ENCODE measurements at places on chromosomes 2 and 18.
A peak's percentile ranks its signal among the peaks of the same experiment; 100 is the strongest.

DNA sequence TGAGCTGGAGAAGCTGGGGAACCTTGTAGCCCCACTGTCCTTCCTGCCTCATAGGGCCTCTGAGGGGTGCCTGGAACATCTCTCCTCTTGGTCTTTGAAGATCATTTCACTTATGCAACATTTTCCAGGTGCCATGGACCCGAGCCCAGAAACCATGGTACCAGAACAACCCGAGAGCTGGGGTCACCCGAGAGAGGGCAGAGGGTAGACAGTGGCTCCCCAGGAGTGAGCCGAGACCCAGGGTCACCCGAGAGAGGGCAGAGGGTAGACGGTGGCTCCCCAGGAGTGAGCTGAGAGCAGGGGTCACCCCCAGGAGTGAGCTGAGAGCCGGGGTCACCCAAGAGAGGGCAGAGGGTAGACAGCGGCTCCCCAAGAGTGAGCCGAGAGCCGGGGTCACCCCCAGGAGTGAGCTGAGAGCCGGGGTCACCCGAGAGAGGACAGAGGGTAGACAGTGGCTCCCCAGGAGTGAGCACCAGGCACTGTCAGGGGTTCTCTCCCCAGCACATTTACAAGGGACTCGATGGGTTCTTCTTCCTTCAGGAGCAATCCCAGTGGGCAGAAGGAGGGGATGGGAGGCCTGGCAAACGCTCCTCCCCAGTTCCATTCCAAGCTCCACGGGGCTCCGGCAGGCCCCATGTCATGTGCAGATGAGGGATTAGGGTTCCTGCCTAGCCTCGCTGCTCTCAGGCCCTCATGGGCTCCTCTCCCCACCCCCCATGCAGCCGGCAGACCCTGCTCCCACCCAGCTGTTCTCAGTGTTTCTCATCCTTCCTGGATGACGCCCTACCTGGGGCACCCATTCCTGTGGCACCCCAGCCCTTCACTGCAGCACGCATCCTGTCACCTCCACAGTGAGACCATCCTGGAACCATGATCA lies 163.5 kb downstream of the RTP5 start:
- no peak for DNase-seq

GRCh38 chr18:50654658-50655550 lies 95.0 kb downstream of the MAPK4 start:
- no peak for DNase-seq

DNA sequence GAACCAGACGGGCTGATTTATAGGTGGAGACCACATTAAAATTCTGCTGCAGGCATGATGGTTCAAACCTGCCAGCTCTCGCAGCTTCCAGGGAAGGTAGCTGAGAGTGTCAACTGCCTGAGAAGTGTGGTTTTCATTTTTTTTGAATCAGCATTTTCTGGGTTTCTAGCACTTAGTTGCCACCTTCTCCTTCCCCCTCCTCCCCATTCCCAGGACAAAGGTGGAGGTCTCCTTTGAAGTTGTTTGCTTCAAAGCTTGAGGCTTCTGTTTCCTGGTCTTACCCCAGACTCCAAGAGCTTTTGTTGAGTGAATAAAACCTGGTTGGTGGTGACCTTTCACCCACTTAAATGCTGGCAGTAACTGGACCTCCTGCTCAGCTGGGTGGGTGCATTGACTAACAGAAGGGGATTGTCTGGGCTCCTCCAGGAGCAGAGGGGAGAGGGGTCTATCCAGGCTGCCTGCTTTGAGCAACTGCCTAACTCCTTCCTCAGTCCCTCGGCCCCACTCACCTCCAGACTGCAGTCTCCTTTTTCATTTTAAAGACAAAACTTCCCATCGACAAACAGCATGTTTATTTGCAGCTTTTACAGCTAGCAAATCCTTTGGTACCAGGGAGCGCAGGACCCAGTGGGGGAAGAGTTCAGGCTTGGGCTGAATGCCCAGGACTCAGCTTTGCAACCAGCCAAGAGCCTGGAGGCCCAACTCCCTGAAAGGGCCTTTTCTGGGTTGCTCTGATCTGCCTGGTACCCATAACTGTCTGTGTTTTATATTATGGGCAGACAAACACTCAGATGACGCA lies 3.5 kb downstream of the RHOB start:
- DNase-seq, result no peak

DNA sequence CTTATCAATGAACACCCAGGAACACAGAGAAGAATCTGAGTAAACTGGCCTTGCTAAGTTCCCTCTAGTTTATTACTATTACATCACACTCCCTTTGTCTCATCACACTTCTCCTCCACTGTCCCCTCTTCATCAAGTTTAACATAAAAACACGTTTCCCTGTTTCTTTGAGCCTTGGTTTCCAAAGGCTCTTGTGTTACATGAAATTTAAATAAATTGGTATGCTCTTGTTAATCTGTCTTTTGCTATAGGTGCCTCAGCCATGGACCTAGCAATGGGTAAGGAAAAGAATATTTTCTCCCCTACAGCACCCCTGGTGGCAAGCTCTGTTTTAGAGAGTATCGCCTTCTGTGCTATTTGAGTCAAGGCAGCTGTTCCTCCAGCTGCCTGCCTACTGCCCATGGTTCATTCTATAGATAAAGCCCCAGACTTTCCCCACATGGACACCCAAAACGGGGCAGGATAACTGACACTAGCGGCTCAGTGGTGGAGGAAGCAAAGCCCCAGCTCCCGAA lies 31.8 kb downstream of the TGIF1 start:
- peak; percentile 34 for DNase-seq

DNA sequence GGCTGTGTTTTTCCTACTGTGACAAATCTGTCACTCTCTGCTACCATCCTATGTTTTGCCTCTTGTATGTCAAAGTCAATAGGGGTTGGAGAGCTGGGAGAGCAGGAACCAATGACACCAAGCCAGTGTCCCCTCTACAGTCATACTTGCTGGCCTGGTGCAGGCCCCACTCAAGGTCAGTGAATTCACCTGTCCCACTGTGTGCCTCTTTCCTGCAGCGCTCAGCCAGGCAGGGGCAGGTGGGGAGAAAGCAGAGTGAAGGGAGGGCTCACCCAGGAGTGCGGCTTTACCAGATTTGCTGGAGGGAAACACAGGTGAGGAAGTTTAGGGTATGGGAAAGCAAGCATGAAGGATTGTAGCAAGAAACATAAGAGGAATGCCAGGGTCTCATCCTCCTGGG lies 114.5 kb downstream of the GYPC start:
- no peak for DNase-seq

GRCh38 chr2:96142217-96143113 lies 2.8 kb downstream of the DUSP2 start:
- no peak for DNase-seq

DNA sequence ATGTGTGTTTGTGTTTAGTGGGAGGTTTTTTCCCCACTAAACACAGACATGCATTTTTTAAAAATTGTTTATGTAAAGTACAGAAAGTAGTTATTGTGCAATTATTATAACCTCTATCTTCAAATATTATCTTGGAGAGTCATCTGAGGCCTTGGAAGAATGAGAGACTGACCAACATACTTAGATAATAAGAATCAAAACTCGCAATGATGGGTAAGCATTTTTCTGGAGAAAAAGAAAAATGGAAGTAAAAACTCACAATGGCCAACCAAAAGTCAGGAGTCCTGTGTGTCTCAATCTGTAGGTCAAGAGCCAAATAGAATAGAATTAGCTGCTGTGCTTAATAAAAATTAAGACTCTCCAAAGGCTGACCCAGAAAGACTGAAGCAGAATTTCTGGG lies 43.0 kb downstream of the MEMO1 start:
- DNase-seq, result no peak

DNA sequence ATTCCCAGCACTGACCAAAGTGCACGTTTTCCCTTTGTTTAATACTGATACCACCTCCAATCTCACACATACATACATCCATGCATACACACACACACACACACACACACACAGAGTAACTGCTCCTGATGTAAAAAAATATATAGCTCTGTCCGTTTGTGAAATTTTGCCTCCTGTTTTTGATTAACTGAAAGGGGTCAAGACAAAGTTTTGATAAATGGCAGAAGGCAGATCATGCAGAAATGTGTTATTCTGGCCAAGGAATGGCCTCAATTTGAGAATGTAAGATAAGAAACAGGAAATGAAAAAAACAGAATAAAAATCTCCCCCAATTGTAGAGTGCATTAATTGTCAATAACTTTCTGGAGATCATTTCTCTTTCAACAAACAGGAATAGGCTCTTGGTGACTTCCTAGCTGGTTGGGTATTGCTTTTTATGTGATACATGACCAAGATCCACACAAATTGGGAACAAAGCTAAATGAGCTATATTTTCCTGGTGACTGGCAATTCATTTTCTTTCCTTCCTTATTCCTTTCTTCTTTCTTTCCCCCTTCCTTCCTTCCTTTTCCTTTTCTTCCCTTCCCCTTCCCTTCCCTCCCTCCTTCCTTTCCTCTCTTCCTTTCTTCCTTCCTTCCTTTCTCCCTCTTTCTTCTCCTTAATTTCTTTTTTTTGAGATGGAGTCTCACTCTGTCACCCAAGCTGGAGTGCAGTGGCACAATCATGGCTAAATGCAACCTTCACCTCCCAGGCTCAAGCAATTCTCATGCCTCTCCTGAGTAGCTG lies 88.9 kb upstream of the PMAIP1 start:
- DNase-seq, result no peak

DNA sequence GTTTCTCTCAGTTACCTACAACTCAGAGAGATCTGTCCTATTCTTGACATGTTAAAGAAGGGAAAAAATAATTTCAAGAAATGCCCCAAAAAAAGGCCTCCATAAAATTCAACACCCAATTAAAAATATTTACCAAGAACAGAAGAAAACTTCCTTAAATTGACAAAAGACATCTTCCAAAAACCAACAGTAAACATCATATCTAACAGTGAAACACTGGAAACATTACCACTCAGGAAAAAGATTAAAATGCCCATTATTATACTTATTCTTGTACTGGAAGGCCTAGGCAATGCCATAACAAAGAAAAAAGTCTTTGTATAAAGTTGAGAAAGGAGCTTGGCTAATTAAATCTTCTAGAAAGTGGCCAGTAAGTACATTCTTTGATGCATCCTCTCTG lies 7.2 kb downstream of the DTNB start:
- DNase-seq, result no peak

DNA sequence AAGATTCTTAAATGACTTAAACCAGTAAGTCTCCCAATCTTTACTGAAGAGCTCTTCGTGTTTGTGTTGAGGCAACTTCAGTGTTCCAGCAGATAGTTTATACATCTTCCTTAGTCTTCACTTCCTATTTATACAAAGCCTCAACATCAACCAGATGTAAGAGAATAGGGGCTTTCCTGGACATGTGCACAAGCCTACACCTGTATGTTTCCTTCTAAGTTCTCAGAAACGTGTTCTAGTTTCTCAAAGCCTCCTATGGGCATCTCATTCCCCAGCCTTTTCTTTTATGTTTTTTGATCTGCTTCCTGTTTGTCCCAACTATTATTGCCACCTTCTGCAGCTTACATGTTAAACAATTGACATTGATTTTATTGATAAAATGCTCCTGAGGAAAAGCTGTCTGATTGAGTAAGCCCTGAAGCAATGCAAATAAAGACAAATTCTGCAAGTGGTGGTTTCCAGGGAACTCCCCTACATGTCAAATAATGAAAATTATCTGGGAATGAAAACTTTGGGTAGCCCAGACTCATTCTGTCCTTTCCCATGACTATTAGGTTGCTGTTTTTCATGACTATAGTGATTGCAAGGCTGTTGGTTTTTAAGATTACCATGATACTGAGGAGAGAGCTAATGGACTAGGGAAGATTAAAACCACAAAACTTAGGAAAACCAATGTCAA lies 663.3 kb upstream of the ACVR2A start:
- DNase-seq, result no peak

- no peak for DNase-seq
These were observed 672.2 kb downstream of the BCL11A start for GRCh38 chr2:59881218-59881617.

- DNase-seq, result no peak
These were observed 281.8 kb downstream of the NBAS start for GRCh38 chr2:15279201-15279876.

DNA sequence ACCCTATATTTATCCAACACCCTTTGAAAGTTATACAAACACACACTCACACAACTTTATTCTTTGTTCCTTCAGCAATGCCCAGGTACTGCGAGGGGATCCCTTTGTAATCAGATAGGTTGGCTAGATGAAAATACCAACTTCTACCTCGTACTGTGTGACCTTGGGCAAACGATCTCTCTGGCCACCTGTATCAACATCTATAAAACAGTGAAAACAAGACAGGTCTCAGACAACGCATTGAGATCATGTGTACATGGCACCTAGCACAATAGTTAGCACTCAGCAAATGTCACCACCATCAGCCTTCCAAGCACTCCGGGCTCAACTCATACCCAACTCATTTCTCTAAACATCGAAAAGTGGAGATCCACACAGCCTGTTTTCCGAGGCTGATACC lies 118.4 kb upstream of the PPP1CB start:
- DNase-seq, result no peak

- DNase-seq, result no peak
These were observed 418.1 kb upstream of the MYT1L start for GRCh38 chr2:2749206-2749598.
